Activated CD4-positive, alpha-beta T cell treated with anti-CD3 and anti-CD28 coated beads, Interleukin-2, Interleukin-6, amounts not matched to agents 100 ng/mL and 50 ng/mL, durations not matched to agents 16 hours and 8 hours (primary cell): ENCODE measurements at places on chromosomes 5 and 9.

DNA sequence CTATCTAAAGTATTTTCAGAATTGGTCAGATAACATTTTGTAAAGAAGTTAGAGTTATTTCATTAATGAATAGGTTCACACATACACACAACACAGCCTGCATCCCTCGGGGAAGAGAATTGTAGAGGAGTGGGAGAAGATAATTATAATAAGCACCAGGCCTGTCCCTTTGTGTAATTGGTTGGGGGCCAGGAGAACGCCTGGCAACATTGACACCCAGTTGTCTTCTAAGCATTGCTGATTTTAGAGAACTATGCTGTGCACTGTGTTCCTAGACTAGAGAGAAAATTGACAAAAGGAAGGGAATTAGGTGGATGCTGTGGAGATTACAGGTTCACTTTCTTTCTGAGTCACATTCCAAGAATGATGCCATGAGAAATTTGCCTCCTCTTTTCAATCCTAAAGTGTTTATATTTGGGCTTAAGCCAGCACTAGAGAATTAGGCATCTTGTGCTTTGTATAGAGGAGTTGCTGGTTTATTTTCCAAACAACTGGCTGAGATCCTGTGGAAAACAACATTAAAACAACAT is 247.6 kb downstream of the COX7C start:
- no peak for DNase-seq

- peak; percentile 56 for DNase-seq
Measured at GRCh38 chr9:95131023-95131943, 186.2 kb downstream of the FANCC start.

DNA sequence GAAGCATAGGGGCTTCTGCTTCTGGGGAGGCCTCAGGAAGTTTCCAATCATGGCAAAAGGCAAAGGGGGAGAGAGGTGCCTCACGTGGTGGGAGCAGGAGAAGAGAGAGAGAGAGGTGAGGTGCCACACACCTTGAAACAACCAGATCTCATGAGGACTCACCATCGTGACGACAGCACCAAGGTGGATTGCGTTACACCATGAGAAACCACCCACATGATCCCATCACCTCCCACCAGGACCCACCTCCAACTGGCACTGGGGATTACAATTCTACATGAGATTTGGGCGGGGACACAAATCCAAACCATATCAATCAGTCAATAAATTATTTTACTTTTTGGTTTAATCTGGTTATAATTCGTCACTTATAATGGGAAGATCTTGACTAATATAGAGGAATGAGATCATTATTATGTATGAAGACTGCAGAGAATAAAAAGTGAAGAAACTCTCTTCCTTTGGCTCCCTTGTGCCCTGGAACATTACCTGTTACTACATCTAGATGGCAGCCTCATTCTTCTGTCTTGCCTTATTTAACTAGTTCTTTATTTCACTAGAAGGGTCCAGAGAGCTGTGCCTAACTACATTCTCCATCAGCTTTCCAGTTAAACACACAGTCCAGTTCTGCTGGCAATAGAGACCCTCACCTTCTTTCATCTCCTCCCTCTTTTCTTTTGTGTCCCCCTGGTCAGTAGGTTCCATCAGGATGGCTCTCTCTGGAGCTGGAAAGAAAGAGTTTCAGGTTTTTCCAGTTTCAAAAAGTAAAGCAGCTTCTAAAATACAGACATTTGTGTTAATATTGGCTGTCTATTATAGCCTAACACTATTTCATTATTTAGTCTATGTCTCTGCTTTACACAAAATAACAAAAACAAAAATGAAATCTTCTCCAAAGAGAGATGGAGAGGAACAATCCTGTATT is 21.7 kb upstream of the SPINK7 start:
- DNase-seq: peak; percentile 3

DNA sequence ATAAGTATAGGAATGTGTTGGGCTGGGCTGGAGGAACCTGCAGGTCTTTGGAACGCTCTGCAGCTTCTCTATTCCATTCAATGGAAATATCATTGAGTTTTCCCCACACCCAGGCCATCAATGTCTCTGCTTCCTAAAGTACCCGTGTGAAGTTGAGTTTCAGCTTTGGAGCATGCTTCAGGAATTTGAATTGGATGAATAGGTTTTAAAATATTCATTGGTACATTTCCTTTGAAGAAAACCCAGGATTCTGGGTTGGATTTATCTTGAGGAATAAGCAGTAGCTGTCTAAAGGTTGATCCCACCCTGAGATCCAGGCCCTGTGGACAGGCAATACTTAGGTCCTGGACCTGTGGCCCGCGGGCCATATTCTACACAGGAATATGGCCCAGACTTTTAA is 37.3 kb downstream of the INSYN2B start:
- no peak for DNase-seq

- DNase-seq: no peak
Measured at GRCh38 chr9:115877852-115878438, 275.6 kb upstream of the PAPPA start.

DNA sequence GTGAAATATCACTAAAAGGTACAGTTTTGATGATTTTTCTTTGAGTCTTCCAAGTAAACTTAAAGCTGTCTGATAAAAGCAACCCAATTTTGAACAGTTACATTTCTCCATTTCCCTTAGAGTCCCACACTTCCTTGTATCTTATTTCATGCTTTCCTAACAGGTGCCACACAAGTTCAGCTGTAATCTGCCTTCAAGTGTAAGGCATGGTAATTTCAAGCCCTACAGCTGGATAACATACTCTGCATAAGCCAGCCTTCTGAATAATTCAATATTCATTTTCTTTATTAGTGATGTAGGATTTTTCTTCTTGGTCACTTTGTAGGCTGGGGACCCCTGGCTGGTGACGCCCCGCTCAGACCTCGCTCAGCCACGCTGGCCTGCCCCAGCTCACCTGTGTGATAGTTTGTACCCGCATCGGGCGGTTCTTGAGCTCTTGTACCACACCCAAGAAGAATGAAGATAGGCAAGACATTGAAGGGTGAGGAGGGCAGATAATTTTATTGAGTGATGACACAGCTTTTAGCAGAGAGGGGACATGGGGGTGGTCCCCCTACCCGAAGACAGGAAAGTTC is 34.0 kb downstream of the SOX30 start:
- no peak for DNase-seq

- DNase-seq: no peak
Measured at GRCh38 chr5:181127456-181127855, 3.5 kb downstream of the OR2V1 start.

GRCh38 chr9:119761812-119762211 is 392.6 kb upstream of the BRINP1 start:
- DNase-seq: no peak

- no peak for DNase-seq
Measured at GRCh38 chr5:88556406-88556805, 287.8 kb upstream of the TMEM161B start.

DNA sequence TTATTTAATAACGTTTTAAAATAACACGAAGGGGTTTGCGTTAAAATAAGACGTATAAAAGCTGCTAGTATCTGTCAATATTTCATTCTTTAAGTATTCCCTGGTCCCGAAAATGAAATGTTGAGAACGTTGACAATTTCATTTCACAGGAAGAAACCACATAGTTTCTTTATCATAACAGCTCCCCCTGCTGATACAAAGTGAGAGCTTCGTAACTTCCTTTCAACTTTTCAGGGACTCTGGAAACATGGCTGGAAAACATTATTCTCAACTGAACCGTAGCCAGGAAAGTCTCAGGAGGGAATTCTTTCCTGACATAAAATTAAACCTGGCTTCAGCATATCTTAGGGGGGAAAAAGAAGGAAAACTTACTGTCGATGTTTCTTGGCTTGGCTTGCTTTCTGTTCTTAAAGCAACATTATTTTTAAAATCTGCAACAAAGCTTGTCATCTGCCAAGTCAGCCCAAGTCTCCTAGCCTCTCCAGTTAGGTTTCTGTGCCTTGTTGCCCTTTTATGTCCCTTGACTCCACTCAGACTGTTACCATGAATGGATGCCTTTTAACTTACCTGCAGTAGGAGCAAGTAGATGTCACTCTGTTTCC is 122.9 kb upstream of the DAB2 start:
- DNase-seq: peak; percentile 43

- DNase-seq: no peak
Measured at GRCh38 chr5:178703015-178703414, 27.4 kb downstream of the ZNF354A start.

- no peak for DNase-seq
Measured at GRCh38 chr9:99419070-99419469, 197.0 kb downstream of the SEC61B start.

- DNase-seq: no peak
Measured at GRCh38 chr5:54095969-54096368, 214.4 kb downstream of the ARL15 start.

DNA sequence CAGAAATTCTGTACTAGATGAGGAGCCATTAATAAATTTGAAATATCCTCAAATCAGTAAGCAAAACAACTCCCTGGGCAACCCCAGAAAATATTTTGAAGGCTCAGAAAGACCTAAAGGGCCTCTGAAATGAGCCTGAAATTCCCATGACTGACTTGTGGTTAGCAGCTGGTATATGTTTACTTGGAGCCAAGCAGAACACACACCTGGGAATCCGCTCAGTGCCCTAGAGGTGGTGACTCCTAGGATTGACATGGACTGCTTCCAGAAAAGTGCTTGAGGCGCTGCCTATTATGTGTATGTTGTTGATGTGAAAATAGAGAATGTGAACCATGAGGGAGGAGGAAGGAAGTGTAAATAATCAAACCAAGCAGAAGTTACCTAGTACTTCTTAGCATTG is 14.7 kb downstream of the RFK start:
- DNase-seq: no peak

GRCh38 chr9:7293091-7293490 is 506.5 kb downstream of the DMAC1 start:
- peak; percentile 17 for DNase-seq

- DNase-seq: no peak
Measured at GRCh38 chr9:127360829-127361228, 36.1 kb upstream of the SLC2A8 start.

DNA sequence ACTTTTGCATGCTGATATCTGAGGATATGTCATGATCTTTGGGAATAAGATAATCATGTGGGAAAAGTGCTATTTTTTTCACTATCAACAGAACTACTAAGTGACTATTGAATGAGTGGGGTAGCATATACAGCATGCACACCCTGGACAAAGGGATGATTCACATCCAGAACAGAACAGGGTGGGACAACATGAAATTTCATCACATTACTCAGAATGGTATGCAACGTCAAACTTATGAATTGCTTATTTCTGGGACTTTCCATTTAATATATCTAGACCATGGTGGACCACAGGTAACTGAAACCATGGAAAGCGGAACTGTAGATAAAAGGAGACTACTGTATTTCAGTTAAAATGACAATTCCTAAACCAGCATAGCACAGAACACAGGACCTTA is 370.0 kb downstream of the HINT1 start:
- no peak for DNase-seq

DNA sequence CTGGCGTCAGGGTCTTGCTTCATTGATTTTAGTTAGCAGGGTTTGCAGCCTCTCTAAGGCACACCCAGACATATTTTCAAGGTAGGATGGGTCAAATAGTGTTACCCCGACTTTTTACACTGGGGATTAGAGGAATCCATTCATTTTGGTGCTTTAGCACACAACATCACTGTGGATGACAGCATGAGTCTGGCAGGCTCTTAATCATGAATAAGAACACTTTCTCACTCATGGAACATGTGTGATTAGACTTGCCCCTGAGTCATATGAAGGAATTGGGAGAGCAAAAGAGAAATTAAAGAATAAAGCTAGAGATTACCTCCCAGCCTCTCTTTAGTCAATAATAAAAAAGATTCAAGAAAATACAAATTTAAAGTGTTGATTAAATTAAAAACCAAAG is 175.6 kb downstream of the SEMA5A start:
- no peak for DNase-seq

GRCh38 chr5:120538149-120538548 is 74.0 kb downstream of the PRR16 start:
- DNase-seq: no peak

DNA sequence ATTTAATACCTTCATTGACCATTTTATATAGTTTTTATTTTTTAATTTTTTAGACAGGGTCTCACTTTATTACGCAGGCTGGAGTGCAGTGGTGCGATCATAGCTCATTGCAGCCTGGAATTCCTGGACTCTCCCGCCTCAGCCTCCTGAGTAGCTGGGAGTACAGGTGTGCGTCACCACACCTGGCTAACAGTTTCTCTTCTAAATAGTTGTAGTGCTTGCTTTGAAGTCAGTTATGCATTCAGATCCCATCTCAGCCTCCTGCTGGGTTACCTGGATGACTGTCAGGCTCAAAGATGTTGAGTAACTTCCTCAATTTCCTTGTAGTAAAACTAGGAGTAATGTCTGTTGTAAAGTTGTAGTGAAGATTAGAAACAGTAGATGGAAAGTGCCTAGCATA is 21.4 kb downstream of the SNX18 start:
- DNase-seq: no peak

DNA sequence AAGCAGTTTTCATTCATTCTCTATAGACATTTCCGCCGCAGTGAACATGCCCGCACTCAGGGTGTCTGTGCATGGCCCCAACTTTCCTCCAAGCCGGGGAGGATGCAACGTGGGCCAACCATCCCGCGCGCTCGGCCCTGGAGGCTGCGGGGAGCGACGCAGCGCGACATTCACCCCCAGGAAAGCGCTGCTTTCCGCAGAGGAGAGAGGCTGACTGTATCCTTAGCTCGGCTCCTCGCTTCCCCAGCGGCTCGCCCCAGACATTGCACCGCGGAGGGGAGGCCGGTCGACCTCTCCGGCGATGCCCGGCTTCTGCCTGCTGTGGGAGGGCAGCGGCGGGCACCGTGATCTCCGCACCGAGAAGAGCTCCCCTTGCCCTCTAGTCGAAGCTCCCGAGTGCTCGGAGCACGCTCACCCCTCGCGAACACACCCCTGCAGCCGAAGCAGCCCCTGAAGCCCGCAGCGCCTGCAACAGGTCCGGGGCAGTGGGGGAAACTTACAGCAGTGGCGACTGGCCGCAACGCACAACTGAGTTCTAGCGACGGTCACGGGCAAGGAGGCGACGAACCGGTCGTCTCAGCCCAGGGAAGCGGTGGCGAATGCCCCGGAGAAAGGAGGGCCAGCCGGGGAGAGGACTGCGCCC is 600 bp downstream of the ENC1 start:
- DNase-seq: peak; percentile 63

DNA sequence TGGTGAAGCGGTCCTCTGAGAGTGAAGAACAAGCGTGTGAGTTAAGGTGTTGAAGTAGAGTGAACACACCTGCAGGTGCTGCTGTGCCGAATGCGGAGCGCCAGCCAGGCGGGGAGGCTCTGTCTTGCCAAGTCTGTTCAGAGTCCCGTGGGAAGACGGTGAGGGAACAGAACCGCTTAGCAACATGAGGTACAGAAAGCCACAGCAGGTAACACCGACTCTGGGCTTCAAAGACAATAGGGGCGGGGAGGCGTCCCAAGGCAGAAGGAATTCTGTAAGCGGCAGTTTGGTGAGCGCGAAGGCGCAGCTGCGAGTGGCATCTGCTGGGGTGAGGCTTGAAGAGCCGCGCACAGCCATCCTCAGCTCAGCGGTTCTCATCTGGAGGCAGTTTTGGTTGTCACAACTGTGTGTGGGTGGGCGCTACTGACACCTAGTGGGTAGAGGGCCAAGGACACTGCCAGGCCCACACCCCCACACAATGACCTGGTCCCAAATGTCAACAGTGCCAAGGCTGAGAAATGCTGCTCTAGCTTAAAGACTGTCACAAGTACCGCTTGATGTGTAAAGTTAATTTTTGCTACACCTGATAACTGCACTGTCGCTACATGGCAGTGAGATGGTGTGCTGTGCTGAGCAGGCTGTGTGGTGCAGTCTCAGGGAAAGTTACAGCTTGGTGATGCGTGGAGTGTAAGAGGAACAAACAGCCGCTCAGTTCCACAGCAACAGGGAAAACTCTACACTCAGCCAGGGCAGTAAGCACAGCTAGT is 67.4 kb upstream of the TBC1D9B start:
- DNase-seq: peak; percentile 48
